ENCODE measurements at places on chromosomes 5 and 9. TPM values are rescaled to one million over a fixed set of nuclear protein-coding genes. Genes with fewer than 3 reads are reported as not detected.
A peak's percentile ranks its signal among the peaks of the same experiment; 100 is the strongest.

GRCh38 chr9:126397056-126397455 is 70.4 kb downstream of the MVB12B start:
- no peaks in the 10 kb centered on the region for H3K4me1 ChIP-seq
- no peaks in the 10 kb centered on the region for H3K27me3 ChIP-seq
- no peak overlapping the region for H3K27ac ChIP-seq

- H3K27me3 ChIP-seq: no peaks in the 10 kb centered on the region
- no peak overlapping the region for H3K4me3 ChIP-seq
- no peak for DNase-seq
- no peak overlapping the region for H3K27ac ChIP-seq
- H3K4me1 ChIP-seq: peaks cover 5% of the 10 kb centered on the region
- H3K36me3 ChIP-seq: no peaks in the 10 kb centered on the region
Observed at GRCh38 chr9:107750741-107751566, 261.4 kb upstream of the KLF4 start.

DNA sequence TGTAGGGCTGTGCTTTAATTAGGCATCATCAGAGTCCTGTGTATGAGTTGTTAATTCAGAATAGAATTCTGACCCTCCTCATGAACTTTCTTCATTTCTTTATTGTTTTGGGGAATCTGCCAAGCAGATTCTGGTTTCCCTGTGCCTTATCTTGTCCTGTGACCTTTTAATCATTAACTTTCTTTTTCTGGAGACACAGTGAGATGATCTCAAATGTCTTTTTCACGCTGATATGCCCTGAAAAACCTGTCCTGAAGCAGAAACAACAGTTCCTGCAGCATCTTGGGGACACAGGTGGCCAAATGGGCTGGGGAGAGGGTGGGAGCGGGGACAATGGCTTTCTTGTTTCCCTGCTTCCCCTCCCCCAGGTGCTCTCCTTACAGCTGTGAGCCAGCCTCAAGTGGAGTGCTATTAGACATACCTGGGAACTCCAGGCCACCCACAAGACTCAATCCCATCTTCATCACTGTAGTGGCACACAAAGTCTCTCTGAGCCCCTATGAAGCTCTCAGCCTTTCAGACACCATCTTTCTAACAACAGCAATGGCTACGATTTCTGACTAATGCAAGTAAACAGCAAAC is 213.8 kb downstream of the ATP10B start:
- H3K27ac ChIP-seq: no peak overlapping the region
- no peaks in the 10 kb centered on the region for H3K36me3 ChIP-seq
- DNase-seq: no peak
- H3K4me3 ChIP-seq: no peak overlapping the region
- no peaks in the 10 kb centered on the region for H3K4me1 ChIP-seq

GRCh38 chr5:31736127-31736526 is 97.2 kb downstream of the PDZD2 start:
- no peak overlapping the region for H3K4me3 ChIP-seq
- H3K36me3 ChIP-seq: peaks cover 15% of the 10 kb centered on the region
- H3K27me3 ChIP-seq: no peaks in the 10 kb centered on the region
- peaks cover 14% of the 10 kb centered on the region for H3K4me1 ChIP-seq
- H3K27ac ChIP-seq: no peak overlapping the region

DNA sequence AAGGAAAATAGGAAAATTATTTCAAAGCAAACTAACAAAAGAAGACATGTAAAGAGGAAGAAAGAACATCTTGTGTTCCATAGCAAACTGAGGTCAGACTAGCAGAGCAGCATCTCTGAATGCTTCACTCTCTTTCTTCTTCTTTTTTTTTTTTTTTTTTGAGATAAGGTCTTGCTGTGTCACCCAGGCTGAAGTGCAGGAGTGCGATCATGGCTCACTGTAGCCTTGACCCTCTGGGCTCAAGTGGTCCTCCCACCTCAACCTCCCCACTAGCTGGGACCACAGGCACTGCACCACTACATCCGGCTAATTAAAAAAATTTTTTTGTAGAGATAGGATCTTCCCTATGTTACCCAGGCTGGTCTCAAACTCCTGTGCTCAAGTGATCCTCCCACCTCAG is 36.6 kb downstream of the MELK start:
- no peaks in the 10 kb centered on the region for H3K27me3 ChIP-seq
- H3K36me3 ChIP-seq: peaks cover 41% of the 10 kb centered on the region
- H3K27ac ChIP-seq: no peak overlapping the region
- H3K4me1 ChIP-seq: no peaks in the 10 kb centered on the region
- DNase-seq: no peak

GRCh38 chr9:84563691-84564090 is 105.8 kb upstream of the NTRK2 start:
- no peaks in the 10 kb centered on the region for H3K36me3 ChIP-seq
- DNase-seq: no peak
- no peaks in the 10 kb centered on the region for H3K4me1 ChIP-seq
- no peak overlapping the region for H3K4me3 ChIP-seq
- no peaks in the 10 kb centered on the region for H3K27me3 ChIP-seq

DNA sequence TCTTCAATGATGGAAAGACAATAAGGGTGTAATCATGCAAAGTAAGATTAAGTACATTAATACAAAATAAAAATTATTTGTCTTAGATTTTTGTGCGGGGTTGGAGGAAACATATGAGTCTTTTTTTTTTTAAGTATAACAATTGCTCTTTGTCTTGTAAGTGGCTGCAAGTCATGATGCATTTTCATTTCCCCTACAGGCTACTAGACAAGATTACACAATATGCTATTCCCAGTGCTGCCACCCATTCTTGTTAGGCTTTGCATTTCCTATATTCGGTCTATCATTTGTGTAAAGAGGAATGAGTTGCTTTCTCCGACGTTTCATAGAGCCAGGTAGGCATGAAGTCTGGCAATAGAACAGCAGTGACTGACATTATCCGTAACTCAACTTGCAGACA is 294.2 kb upstream of the CYLC2 start:
- no peak for DNase-seq
- no peaks in the 10 kb centered on the region for H3K36me3 ChIP-seq
- H3K4me1 ChIP-seq: no peaks in the 10 kb centered on the region
- H3K27me3 ChIP-seq: no peaks in the 10 kb centered on the region
- H3K4me3 ChIP-seq: no peak overlapping the region
- no peak overlapping the region for H3K27ac ChIP-seq

The OCLN gene
- 109 TPM for total RNA-seq

DNA sequence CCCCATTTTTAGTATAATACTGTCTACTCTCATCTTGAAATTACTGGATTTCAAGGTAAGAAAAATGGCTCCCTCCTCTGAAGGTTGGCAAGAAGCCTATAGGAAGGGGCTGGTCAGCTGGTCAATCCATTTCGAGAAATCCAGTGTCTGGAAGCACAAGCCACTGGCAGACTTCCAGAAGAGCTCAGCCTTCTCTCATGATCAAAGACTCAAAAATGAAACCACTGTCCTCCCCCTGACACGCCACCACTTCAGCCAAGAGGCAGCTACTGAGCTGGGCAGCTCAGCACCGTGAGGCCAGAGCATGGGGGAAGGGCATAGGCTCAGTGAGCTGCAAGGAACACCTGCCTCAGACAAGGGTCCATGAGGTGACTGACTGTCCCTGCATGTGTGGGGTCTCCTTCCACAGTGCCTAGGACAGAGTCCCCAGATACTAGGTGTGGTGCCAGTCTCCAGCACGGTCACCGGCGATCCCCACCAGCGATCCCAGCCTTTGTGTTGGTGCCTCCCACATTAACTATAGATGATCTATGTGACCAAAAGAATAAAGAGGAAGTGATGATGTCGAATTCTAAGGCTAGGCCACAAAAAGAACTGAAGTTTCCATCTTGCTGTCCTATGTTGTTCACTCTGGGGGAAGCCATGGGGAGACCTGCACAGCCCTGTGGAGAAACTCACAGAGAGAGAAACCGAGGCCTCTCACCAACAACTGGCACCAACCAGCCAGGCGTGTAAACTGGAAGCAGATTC is 100.1 kb upstream of the LRRTM2 start:
- no peaks in the 10 kb centered on the region for H3K36me3 ChIP-seq
- no peak overlapping the region for H3K27ac ChIP-seq
- H3K27me3 ChIP-seq: no peaks in the 10 kb centered on the region
- no peak for DNase-seq
- H3K4me1 ChIP-seq: peaks cover 4% of the 10 kb centered on the region

DNA sequence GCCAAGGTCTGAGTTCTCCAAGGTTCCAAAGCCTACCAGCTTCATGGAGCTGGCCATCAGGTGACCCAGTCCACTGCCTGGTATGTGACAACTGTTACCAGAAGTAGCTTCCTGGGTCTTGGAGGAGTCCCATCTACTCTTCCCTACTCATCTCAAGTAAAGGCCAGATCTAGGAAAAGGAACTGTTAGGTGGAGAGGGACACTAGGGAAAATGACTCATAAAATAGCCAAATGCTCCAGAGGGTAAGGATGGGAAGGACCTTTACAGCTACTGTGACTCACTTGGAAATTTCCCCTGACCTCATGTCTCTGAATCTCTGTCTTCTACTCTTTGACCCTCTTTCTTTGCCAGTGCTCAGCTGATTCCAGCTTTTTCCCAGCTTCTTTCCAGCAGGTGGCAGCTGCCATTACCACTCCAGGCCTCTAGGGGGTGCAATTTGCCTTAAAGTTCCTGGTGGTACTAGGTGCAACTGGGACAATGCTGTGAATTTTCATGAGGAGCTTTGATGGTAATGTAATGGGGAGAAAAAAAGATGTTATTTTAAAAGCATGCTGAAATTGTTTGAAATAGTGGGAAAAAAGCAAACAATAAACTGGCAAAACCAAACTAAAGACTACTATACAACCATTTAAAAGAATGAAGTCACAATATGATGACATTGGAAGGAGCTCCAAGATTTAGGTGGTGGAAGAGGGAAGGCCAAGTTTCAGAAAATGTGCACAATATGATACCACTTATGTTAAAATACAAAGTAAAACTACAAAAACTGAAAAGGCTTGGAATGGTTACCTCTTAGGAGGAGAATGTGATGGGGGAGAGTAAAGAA is 27.1 kb upstream of the MYORG start:
- H3K27me3 ChIP-seq: no peaks in the 10 kb centered on the region
- H3K36me3 ChIP-seq: no peaks in the 10 kb centered on the region
- DNase-seq: peak; percentile 67

- no peak overlapping the region for H3K4me3 ChIP-seq
- no peak overlapping the region for H3K27ac ChIP-seq
- H3K27me3 ChIP-seq: no peaks in the 10 kb centered on the region
- DNase-seq: no peak
- no peaks in the 10 kb centered on the region for H3K36me3 ChIP-seq
Observed at GRCh38 chr9:87276327-87276841, 221.3 kb upstream of the DAPK1 start.

DNA sequence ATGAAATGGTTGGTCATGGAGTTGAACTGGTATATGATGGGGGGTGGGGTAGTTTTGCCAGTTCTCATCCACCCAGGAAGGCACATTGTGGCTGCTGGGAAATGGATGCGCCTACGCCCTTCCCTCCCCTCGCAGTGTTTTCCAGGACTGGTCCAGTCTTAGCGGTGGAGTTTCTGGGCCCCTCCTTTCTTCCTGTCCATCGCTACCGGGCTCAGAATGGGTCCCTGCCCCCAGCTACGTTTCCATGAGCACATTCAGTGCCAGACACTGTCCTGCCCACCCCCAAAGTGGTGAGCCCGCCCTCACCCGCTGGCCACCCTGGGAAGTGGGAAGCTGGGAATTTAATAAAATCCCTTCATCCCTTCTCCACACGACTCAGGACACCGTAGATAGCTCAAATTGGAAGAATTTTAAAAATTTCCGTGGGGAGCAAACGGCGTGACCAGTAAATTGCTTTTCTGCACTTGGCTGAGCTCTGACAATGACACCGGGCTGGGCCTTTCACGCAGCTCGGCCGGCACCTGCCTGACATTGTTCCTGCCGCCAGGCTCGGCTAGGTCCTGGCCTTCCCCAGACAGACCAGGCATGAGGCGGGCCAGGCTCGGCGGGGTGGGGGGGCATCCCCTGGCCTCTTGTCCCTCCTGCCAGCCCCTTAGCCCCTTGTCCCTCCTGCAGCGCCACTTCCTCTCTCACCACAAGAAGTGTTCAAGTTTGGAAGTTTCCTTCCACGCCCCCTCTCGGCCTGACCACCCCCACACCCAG is 3.6 kb downstream of the FGF18 start:
- H3K27ac ChIP-seq: no peak overlapping the region
- H3K36me3 ChIP-seq: no peaks in the 10 kb centered on the region
- H3K4me3 ChIP-seq: no peak overlapping the region
- H3K4me1 ChIP-seq: no peaks in the 10 kb centered on the region
- peak; percentile 52 for DNase-seq

The ENG gene
- 1.8 TPM for total RNA-seq

DNA sequence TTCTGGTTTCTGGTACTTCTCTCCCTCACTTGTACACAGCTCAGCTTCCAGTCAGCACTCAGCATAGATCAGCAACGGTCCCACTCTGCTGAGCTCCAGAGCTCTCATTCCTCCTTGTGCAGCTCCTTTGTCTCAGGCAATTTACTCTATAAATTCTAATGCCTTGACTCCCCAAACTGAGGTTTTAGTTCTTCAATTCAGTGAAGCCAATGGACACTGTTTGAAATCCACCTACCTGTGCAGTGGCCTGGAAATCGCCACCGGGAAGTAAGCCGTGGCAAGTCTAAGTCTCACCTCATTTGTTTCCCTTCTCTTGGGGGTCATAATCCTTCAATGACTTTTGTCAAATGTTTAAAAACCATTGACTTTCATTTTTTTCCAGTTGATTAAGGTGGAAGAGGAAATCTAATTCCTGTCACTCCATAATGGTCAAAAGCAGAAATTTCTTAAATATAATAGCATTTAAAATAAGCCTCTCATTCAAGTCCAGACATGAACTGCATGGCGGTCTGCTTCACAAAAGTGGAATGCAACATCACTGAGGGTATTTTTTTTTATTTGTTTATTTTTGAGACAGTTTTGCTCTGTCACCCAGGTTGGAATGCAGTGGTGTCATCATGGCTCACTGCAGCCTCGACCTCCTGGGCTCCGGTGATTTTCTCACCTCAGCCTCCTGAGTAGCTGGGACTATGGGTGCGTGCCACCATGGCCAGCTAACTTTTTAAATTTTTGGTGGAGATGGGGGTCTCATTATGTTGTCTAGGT is 79.6 kb downstream of the C7 start:
- H3K27me3 ChIP-seq: no peaks in the 10 kb centered on the region
- H3K4me3 ChIP-seq: no peak overlapping the region
- no peak overlapping the region for H3K27ac ChIP-seq
- H3K4me1 ChIP-seq: no peaks in the 10 kb centered on the region
- H3K36me3 ChIP-seq: no peaks in the 10 kb centered on the region

DNA sequence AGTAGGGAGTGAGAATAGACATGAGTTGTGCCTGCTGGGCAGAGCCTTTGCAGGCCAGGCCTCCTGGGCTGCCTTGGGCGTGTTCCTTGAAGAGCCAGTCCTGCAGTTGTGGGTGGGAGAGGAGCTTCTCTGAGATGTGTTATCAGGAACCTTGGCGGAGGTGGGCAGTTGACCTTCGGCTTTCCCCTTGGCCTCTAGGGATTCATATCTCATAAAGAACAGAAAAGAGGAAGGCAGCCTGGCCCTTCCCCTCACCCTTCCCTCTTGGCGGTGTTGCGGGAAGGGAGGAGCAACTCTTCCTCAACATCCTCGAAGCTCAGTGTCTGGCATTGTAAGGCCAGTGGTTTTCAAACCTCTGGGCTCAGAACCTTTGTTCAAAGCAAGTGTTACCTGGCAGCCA is 59.2 kb downstream of the DAPK1 start:
- H3K27ac ChIP-seq: no peak overlapping the region
- H3K4me1 ChIP-seq: peaks cover 3% of the 10 kb centered on the region
- peaks cover 10% of the 10 kb centered on the region for H3K36me3 ChIP-seq
- no peak for DNase-seq
